ENCODE measurements at places on chromosomes 2 and 18.
A peak's percentile ranks its signal among the peaks of the same experiment; 100 is the strongest.

GRCh38 chr18:49632588-49632987 is 70.7 kb downstream of the LIPG start:
- DNase-seq: no peak

GRCh38 chr2:67215214-67216055 is 181.7 kb upstream of the ETAA1 start:
- DNase-seq: peak; percentile 79

DNA sequence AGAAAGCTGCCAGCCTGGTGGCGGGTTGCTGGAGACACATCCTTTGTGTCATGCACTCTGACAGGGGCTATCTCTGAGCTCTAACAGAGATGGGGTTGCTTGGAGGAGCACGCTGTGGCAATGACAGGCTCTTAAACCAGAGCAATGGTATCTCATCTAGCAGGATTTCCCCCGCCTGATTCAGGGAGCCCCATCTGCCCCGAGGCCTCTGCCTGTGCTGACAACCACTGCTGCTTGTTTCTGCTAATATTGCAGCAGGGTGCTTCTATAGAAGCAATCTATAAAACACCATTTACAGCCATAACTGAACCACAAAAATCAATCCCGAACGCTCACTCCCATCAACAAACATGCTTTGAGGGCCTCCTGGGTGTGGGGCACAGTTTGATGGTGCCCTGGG is 12.8 kb upstream of the DNPEP start:
- DNase-seq: no peak

DNA sequence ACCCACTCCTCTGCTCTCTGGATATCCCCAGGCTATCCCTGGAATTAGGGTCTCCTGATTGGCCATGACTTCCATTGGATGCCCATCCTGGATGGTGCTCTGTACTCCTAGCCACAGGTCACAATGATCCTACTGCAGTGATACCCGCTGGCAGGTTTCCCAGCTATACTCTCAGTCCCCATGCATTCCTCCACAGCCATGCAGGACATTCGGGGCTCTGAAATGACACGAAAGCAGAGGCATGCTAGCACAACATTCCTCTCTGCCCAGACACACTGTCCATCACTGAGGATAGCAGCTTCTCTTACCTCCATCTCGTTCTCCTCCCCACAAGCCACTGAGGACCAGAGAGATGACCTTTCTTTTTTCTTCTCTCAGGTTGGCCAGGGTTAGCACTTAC is 51.7 kb upstream of the SPATS2L start:
- no peak for DNase-seq

DNA sequence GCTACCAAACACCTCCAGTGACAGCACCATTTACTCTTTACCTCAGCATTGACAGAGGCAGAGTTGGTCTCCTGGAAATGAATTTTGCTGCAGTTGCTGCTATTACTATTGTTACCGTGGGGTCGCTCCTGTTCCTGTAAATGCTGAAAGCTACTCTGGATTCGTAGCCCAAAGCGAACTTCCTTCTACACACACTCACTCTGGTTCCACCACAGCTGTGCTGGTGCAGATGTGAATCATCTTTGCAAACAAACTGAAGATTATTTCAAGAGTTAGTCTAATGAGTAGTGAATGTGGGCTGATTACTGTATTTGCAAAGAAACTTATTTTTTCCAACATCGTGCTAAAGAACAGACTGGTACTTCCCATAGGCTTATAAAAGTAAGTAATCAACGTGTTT is 304.0 kb downstream of the LPIN1 start:
- peak; percentile 1 for DNase-seq

GRCh38 chr2:237968048-237968862 is 1.4 kb downstream of the UBE2F start:
- no peak for DNase-seq

- DNase-seq: no peak
These were observed 65.3 kb downstream of the CXCR4 start for GRCh38 chr2:136052369-136053362.

DNA sequence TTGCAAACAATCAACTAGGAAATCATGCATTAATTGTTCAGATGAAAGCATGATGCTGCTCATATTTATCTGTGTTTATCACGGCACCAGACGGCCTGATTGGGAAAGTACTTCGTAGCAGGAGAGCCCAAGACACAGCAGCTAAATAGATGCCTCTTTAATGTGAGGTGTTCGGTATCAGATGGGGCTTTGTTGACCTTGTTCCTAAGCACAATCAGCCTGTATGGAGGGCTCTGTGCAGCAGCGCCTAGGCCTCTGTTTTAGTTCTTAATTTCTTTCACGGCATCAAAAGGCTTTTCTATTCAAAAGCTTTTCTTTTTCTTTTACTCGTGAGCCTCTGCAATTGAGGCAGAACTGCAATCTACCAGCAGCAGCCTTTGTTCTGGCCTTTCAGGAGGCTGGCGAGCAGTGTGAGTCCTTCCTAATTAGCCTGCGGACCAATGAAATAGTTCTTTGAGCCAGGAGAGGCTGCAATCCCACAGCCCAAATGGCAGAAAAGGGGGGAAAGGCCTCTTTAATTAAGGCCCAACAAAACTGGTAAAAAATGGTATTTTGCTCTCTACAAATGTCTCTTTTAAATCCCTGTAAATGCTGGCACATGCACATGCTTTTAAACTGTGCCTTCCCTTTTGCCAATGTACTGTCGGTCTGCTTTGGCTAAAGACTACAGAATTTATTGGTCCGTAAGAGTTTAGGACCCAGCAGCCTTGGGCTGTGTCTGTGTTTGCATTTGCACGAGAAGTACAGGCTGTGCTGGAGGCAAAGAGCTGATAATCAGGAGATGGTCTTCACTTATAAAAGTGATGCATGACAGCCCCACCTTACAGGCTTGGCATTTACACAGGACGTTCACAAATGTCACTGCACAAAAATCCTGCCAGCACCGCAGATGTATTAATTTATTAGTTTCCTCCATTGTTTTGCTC is 159.6 kb downstream of the RND3 start:
- DNase-seq: no peak

GRCh38 chr2:34979148-34979547 is 1376.4 kb upstream of the CRIM1 start:
- DNase-seq: no peak

- no peak for DNase-seq
These were observed 31.2 kb upstream of the GALM start for GRCh38 chr2:38634684-38635083.

GRCh38 chr18:78514910-78515670 is 464.5 kb upstream of the SALL3 start:
- DNase-seq: no peak

- no peak for DNase-seq
These were observed 7.5 kb downstream of the ZNF519 start for GRCh38 chr18:14124689-14125088.

DNA sequence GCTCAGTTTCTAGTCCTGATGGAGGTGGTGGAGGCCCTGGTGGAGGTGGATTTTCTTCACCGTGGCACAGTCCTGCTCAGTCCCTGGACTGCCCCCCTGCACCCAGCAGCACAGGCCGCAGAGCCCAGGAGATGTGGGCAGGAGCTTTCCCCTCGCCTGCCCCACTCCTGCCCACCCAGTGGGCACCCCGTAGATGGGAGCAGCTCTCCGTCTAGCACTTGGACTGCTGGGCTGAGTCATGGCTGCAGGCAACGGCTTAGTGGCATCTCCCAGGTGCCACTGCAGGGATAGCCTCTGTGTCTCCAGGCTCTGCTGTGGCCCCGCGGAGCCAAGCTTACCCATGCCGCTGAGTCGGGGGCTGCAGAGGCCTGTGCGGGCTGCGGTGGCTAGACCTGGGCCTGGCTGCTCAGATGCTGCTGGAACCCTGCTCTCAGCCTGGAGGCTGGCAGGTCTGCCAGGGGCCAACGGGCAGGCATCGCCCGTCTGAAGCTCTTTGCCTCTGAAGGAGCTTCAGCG is 92.3 kb upstream of the CTDP1 start:
- no peak for DNase-seq

GRCh38 chr18:79953971-79954651 is 2.7 kb upstream of the SLC66A2 start:
- peak; percentile 61 for DNase-seq

DNA sequence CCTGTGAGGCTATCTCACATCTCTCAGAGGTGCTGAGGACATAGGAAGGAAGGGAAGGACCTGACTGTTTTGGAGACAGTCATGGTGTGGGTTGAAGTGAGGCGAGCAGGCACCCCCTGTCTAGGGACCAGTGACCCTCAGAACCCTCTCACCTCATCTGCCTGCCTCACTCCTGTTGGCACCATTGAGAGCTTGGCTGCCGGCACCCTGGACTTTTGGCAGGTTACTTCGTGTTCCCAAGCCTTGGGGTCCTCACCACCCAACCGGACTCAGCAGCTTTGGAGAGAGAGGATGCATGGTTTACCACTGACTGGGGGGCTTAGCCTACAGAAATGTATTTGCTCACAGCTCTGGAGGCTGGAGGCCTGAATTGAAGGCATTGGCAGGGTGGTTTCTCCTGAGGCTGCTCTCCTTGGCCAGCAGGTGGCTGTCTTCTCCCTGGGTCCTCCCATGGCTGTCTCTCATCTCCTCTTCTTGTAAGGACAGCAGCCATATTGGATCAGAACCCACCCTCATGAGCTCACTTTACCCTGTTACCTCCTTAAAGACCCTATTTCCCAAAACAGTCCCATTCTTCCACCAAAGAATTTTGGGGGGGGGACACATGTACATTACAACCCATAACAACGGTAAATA is 142.0 kb downstream of the TSN start:
- peak; percentile 27 for DNase-seq

GRCh38 chr2:2846332-2847208 is 515.5 kb upstream of the MYT1L start:
- DNase-seq: peak; percentile 76

DNA sequence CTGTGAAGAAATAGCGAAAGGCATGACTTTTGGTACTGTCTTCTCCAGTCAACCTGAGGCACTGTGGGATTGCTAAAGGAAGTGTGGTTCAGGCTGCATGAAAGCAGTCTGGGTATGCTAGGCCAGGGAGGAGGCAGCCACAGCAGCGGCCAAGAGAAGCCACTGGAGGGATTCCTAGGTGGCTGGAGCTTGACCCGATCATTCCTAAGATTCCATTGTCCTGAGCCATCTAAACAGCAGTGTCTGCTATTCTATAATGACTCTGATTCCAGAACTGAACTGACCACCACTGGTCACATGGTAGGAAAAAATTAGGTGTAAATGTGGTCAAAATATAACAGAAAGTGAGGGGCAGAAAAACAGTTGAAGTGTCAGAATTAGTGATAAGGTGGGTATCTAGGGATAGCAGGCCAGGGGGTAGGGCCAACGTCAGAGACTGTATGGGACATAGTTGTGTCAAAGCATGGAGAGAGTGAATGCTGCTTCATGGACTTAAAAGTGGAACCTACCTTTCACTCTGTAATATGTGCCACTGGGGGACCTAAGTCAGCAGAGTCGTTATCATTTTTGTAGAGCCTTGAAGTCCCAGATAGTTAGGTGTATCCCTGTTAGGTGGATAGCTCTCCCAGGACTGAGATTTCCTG is 204.6 kb downstream of the CTNNA2 start:
- DNase-seq: no peak

GRCh38 chr2:142734770-142735169 is 142.7 kb upstream of the KYNU start:
- no peak for DNase-seq

DNA sequence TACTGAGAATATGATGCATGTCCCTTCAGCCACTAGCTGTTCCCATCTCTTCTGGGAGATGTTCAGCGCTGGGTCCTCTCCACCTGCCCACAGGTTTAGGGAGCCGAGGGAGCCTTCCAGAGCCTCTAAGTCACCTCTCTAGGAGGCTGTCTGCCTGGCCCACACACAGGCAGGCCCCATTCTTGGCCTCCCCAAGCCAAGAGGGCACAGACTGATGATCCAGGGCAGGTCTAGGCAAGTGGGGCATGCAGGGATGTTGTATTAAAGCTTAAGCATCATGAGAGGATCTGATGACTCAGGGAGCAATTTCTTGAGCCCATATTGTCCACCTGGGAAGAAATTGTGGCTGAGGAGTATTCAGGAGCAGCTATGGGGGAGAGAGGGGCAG is 19.9 kb downstream of the TMSB10 start:
- DNase-seq: no peak

GRCh38 chr2:30708491-30709290 is 98.6 kb downstream of the CAPN13 start:
- DNase-seq: peak; percentile 5

DNA sequence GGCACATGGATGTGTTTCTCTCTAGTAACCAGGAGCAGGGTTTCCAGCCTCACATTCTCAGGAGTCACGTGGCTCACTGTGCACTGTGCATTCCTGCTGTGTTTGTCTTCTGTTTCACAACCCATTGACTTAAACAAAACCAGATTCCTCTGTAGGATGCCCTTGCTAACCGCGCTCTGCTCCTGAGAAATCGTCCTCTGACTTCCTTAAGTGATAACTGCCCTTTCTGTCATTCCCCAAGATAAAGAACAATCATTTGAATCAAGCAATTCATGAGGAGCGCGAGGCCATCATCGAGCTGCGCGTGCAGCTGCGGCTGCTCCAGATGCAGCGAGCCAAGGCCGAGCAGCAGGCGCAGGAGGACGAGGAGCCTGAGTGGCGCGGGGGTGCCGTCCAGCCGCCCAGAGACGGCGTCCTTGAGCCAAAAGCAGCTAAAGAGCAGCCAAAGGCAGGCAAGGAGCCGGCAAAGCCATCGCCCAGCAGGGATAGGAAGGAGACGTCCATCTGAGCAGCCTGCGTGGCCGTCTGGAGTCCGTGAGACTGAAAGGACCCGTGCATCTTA is 60.2 kb downstream of the RALBP1 start:
- DNase-seq: no peak

- DNase-seq: no peak
These were observed 36.8 kb downstream of the HRH4 start for GRCh38 chr18:24497031-24497754.

- no peak for DNase-seq
These were observed 237.5 kb upstream of the SYT4 start for GRCh38 chr18:43514747-43515146.

DNA sequence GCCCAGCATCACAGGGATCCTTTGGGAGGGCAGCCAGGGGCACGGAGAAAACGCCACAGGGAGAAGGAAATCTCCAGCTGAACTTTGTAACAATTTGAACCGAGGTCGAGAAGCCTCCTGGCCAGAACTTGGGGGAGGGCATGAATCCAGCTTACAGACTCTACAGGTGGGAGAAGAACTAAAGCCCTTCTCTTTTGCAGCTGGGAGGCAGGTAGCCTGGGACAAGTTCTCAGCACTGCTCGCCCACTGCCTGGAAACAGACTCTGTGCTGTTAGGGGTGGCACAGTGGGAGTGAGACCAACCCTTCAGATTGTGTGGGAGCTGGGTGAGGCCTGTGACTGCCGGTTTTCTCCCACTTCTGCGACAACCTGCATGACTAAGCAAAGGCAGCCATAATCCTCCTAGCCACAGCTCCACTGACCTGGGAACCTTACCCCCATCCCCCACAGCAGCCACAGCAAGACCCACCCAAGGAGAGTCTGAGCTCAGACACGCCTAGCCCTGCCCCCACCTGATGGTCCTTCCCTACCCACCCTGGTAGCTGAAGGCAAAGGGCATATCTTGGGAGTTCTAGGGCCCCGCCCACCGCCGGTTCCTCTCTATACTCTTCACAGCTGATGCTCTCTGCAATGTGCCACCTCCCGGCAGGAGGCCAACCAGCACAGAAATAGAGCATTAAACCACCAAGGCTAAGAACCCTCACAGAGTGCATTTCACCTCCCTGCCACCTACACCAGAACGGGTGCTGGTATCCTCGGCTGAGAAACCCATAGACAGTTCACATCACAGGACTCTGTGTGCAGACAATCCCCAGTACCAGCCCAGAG is 136.0 kb upstream of the SIX2 start:
- DNase-seq: no peak

- no peak for DNase-seq
These were observed 1108.3 kb upstream of the KLHL29 start for GRCh38 chr2:22276696-22277095.

All from NCI-H526 treated with DMSO at 0.1 percent for 48 hours (cell line).